ENCODE measurements at places on chromosomes 6 and 20.

- DNase-seq, result no peak
These were observed at the start of the genes DEFB124 and REM1 for GRCh38 chr20:31474758-31475427. DEFB124 (minus strand) TSS chr20:31475127; CDS start chr20:31473013, 2,114 bp downstream. REM1 (plus strand) TSS chr20:31475288; CDS start chr20:31476446, 1,158 bp downstream.

- DNase-seq, result no peak
These were observed 16.2 kb downstream of the GABRR2 start for GRCh38 chr6:89298680-89299465.

DNA sequence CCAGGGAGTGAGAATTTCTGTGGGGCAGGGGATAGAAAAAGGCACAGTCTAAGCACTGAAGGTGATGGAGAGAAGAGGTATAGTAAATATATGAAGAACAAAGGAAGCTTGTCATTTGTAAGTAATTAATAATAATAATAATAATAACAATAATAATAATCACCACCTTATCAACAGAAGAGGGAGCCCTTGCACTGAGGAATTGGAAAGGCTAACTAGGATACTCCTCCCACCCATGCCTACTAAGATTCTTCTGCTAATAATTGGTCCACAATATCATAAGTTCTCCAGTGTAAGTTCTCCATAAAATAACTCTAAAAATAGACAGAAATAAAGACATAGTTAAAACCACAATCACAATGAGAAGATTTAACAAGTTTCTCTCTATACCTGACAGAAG, 912 bp upstream of the OR12D3 start:
- DNase-seq, result no peak

- DNase-seq, result no peak
These were observed 37.6 kb downstream of the HTR1B start for GRCh38 chr6:77425671-77426070.

DNA sequence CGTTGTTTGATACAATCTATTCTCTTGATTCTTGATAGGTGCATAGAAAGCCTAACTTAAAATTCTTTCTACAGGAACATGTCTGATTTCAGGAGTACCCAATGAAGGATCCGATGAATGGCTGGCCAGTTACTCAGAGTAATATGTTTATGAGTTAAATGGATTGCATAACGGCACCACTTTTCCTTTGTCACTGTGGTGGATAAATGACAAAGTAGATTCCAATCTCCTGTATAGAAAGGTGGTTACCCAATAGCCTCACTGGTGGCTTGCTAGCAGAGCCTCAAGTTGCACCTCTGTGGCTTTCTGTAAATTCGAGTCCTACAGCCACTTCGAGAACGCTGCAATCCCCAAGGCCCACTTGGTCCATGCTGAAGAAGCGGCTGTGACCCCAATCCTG, 28.4 kb downstream of the LHFPL5 start:
- DNase-seq, result no peak

DNA sequence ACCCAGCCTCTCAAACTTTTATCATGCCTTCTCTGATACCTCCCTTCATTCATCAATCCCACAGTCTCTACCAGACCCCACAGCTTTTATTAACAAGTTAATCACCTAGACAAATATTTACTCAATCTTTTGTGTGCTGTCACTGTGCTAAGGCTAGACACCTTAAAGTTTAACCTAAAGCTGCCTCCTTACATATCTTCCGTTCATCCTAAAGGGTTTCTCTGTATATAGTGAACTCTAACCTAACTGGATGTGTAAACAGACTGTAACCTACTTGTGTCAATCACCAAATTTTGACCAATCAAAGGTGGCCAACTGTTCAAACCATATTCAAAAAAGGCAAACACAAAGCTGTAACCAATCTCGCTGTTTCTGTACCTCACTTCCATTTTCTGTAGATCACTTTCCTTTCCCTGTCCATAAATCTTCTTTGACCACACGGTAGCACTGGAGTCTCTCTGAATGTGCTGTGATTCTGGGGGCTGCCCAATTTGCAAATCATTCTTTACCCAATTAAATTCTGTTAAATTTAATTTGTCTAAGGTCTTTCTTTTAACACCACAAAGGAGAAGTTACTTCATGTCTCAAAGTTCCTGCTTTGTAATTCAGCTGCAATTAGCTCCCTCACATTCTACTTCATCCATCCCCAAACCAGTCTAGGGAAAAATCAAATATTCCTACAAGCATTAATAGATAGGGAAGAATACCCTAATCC, 72.5 kb downstream of the ARHGAP18 start:
- DNase-seq, result no peak

DNA sequence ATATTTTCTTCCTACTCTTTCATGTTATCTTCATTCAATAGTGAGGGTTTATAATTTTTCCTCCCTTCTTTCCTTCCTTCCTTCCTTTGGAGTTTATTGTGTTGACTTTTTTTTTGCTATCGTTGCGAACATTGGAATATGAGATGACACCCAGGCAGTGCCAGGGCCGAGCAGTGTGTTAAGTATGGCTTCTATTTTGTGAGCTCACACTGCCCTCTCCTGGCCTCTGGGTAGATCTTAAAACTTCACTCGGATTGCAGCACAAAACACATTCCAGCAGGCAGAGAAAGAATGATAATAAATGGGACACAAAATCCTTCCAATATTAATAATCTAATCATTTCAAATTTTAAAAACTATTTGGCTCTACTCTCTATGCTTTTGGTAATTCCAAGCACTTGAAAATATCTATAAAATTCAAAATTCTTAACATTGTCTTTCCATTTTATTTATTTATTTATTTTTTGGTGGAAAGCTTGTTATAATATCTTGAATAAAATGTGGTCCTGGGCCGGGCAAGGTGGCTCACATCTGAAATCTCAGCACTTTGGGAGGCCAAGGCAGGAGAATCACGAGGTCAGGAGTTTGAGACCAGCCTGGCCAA, 147.4 kb upstream of the OLIG3 start:
- peak; percentile 19 for DNase-seq

GRCh38 chr6:14382678-14383236, 265.2 kb downstream of the CD83 start:
- DNase-seq, result no peak

GRCh38 chr20:13349235-13349604, 128.1 kb downstream of the ISM1 start:
- no peak for DNase-seq

DNA sequence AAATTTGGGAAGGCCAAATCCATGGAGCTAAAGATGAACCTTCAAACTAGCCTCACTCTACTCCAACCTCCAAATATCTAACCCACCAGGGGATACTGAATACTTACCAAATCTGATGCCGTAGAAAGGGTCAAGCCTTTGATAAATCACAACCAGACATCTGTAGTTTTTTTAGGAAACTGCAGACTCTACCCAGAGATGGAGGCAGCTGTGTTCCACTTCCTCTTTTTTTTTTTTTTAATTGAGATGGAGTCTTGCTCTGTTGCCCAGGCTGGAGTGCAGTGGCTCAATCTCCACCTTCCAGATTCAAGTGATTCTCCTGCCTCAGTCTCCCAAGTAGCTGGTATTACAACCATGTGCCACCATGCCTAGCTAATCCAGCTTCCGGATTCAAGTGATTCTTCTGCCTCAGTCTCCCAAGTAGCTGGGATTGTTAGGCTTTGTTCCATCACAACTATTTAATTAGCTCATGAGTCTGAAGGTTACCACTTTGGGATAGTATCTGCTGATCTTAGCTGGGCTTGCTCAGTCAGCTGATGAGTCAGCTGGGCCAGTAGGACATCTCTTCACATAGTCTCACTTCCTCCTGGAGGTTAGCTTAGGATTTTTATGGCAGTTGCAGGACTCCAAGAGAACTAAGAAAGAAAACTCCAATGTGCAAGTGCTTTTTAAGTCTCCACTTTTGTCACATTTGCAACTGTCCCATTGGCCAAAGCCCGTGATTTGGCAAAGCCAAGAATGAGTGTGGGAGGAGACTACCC, 13.3 kb downstream of the FRK start:
- DNase-seq, result no peak

DNA sequence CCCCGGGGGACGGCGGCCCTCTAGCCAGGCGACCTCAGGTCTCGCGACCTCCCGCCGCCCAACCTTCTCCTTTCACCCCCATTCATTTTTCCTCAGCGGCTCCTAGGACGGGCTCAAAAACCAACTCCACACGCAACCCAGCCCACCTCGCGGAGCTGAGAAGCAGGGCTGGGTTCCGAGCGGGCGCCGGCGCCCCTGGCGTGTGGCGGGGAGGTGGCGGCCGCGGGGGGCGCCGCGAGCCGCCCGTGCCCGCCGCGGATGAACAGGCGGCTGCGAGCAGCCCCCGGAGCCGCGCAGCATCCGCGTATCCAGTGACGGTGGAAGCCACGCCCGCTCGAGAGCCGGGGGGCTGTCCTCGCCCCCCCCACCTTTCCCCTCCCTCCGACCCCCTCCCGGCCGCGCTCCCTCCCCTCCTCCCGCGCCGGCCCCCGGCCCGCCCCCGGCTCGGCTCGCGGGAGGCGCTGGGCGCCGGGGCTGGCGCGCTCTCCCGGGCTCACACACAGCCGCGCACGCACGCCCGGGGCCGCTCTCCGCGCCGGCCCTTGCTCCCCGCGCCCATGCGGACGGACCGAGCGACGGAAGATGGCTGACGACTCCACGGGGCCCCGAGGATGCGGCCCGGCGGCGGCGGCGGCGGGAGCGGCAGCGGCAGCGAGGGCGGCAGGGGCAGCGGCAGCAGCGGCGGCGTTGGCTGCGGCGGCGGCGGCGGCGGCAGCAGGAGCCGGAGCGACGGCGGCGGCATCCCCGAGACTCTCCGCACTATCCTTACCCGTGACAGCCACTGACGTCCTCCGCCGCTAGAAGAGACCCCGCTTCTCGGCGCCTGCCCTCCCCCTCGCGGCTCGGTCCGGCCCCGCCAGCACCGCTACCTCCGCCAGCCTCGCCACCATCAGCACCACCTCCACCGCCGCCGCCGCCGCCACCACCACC, at the start of gene SOBP:
SOBP (plus strand) TSS at position 482 of the 930 bp plus-strand sequence. CDS start 500 bp downstream, outside the sequence.
- no peak for DNase-seq

GRCh38 chr20:32236819-32237218, 29.1 kb downstream of the POFUT1 start:
- DNase-seq, result no peak

- peak; percentile 92 for DNase-seq
These were observed 839.4 kb downstream of the MAFB start for GRCh38 chr20:39849664-39850063.

DNA sequence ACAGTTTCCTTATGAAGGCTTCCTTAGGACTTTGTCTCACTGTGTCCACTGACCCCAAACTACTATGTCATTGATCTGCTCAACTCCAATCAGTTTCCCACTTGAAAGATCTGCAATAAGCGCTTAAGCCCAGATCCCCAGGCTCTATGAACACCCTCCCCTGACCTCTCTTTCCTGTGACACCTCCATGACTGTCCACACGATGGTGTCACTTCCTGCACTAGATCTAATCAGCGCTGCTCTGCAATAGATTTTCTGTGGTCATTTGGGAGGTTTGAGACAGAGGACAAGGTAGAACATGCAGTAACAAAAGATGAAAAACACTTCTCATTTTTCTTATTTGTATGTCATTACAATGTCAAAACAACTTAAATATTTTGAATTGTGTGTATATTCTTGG, 304.6 kb upstream of the AGPAT4 start:
- no peak for DNase-seq

DNA sequence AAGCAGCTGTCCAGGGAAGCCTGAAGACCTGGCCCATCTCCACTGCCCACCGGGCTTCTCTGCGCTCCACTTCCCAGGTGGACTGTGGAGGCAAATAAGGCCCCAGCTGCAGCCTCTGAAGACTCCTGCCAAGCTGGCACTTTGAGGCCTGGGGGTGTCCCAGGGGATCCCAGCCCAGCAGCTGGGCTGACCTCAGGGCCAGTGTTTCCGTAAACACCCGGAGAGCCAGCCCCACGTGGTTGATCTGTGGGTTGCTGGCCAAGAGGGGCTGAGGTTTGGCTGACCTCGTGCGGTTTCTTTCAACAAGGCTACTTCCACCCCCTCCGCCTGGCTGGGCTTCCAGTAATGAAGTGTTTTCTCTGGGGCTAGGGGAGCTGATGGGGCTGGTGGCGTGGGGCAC, 12.4 kb upstream of the CCN5 start:
- no peak for DNase-seq

- no peak for DNase-seq
These were observed 50.6 kb downstream of the LAMA4 start for GRCh38 chr6:112203577-112204349.

DNA sequence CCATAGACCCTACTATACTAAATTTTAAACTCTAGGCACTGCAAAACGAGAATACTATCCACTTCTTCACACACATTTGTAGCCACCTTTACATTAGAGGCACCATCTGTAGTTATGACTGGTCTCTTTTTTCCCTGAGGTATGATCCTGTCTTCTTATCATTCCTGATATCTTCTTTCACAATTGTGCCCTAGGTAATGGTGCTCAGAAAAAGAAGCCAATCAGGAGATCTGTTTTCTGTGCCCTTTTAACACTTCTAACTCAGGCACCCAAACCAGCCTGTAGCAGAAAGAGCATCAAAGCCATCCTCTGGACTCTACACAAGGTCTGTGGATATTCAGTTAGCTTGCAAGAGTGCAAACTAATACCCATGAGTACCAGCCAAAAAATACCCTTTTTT, 149.7 kb upstream of the SGK1 start:
- DNase-seq, result no peak

DNA sequence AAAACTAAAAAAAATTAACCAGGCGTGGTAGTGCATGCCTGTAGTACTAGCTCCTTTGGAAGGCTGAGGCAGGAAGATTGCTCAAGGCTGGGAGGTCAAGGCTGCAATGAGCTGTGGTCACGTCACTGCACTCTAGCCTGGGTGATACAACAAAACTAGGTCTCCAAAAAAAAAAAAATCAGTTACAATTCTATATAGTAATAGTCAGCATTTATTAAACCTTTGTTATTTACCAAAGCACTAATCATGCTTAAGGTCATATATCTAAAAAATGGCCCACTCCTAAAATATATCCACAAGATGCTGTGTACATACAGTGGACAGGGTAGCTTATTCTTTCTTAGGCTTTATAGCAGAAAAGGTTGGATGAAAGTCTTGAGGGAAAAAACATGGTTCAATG, 152.4 kb downstream of the TFAP2A start:
- DNase-seq, result no peak

- no peak for DNase-seq
These were observed 850 bp upstream of the HECA start for GRCh38 chr6:139134064-139134395.

DNA sequence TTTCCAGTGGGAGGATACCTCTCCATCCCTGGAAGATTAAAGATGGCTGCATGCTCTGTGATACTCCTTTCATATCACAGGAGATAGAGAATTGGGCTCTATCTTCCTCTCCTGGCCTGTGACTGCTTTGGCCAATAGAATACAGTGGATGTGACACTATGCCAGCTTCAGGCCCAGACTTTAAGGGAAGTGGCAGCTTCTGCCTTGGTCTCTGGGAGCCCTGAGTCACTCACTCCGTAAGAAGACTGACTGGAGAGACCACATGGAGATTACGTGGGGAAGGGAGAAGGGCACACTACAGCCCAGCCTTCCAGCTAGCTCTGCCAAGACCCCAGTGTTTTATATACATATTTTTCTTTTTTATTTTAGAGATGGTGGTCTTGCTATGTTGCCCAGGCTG, 10.4 kb upstream of the MMP9 start:
- no peak for DNase-seq

Measured in amniotic stem cell (primary cell).